Activated CD8-positive, alpha-beta memory T cell treated with anti-CD3 and anti-CD28 coated beads, Interleukin-2, amount 50 U/mL, for 48 hours (primary cell): ENCODE measurements at places on chromosomes 1 and 21.

GRCh38 chr1:242432491-242433095 lies 91.9 kb downstream of the PLD5 start:
- DNase-seq: no peak

- no peak for DNase-seq
Measured at GRCh38 chr1:106396020-106396419, 660.5 kb upstream of the PRMT6 start.

DNA sequence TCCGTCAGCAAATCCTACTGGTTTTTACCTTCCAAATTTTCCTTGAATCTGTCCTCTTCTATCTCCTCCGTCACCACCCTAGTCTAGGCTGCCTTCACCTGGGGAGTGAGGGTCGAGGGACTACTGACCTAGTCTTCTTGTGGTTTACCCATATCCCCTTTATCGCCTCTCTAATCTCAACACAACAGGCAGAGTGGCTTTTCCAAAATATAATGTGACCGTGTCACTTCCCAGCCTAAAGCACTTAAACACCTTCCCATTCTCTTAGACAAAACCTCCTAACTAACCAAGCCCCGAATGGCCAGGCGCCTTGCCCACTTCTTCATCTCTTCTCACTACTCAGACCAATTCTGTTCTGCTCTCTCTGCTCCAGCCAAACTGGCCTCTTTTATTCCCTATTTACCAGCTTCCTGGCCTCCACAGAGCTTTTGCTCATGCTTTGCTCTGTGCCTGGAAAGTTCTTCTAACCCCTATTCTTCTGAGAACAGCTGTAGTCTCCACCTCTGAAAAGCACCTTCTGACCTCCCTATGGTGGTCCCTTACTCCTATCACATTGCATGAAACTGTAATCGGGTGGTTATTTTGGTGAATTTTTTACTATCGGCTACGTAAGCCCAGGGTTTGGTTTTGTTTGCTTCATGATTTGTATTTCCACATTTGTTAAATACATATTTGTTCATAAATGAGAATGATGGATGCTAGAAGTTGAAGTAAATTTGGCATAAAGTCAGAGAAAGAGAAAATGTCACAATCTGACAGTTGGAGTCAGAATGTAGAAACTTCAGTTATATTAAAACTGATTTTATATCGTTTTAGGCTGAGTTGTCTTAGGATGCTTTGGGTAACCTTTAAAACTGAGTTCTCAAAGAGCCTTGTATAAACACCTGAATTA lies 1.2 kb upstream of the NBPF1 start:
- DNase-seq: peak; percentile 61

GRCh38 chr1:6969762-6970161 lies 184.5 kb downstream of the CAMTA1 start:
- DNase-seq: no peak

DNA sequence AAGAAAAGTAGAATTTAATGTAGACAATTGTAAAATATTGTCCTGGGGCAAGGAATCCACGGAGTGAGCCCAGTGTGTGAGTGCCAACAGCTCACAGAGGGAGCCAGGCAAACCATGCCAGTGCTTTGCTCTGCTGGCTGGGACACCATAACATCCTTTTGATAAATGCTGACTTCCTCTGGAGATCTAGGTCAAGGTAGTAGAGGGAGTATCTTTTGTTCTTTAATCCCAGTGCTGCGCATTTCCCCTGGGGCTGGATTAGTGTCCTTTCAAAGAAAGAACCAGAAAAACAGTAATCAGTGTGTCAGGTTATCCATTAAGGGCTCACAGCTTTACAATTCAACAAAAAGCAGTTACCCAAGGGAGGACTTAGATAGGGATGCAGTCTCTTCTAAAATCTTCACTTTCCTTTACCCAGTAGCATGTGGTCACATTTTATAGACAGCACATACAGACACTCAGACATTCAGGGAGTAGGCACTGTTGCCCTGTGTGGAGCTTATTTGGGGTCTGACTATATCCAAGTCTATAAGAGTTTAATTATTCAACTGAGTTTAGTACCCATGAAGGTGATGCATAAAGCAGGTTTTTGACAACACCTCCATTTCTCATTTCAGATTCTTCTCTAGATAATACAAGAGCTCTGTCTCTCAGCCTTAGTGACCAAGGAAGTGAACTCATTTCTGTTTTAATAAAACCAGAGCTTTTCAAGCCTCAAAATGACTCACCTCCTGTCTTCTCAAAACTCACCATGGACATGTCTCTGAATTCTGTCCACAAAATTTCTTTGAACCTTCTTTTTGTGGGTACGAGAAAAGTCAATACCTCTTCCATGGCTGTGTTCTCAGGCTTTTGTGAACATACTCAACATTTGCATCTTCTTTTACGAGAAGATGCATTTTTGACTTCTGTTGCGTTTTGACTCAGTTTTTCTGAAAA lies 215.3 kb downstream of the BRINP2 start:
- DNase-seq: no peak

DNA sequence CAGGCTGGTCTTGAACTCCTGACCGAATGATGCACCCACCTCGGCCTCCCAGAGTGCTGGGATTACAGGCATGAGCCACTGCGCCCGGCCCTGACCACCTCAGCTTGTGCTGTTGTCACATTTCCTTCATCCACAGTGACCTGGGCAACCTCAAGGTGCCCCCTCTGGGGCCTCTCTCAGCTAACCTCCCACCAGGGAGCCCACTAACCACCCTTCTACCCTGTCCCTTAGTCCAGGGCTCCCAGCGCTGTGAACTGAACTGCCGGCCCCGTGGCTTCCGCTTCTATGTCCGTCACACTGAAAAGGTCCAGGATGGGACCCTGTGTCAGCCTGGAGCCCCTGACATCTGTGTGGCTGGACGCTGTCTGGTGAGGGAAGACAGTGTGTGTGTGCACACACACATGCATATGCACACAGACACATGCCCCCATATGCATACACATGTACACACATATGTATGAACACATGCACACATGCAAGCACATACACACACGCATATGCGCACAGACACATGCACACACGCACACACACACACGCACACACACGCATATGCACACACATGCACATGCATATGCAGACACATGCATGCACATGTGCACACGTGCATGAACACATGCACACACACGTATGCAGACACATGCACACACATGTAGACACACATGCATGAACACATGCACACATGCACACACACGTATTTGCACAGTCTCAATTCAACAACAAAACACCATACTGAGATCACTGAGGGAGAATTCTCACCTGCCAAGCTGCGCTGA lies 6.2 kb downstream of the ADAMTSL4 start:
- no peak for DNase-seq

DNA sequence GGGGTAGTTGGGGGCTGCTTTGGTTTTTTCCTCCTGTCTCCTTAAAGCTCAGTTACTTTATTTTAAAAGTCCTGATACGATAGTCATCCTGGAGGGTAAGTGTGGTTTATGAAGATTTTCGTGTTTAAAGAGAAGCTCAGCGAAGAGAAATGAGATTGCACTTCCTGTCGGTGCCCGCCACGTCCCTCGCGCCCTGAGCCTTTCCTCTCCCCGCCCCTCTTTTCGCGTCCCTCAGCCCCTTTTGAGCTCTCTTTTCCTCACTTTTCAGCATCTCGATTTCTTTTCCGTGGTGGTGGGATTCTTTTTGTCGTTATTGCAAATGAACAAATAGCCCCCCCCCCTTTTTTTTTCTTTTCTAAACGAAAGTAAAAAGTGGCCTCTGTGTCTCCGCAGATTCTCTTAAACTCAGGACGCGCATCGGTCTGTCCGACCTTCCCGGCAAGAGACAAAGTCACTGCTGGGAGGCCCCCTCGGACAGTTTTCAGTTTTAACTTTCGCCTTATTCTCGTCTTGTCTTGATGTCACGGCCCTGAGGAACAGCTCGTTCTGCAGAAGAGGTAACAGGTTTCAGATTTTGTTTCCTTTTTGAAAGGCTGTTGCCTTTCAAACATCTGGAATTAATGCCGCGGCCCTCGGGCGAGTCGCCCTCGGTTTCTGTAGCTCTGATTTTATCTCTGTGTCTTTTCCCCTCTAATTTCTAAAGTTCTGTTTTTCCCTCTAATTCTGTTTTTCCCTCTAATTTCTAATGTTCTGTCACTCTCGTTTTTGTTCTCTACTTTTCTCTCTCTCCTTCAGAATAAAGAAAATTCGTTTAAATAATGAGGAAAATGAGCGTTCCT lies 1.0 kb upstream of the DMRTA2 start:
- no peak for DNase-seq

- no peak for DNase-seq
Measured at GRCh38 chr21:24899138-24899537, 708.1 kb downstream of the MRPL39 start.

GRCh38 chr1:216665856-216666255 lies 57.4 kb downstream of the ESRRG start:
- DNase-seq: no peak

GRCh38 chr1:241782396-241782795 lies 65.6 kb upstream of the EXO1 start:
- no peak for DNase-seq

DNA sequence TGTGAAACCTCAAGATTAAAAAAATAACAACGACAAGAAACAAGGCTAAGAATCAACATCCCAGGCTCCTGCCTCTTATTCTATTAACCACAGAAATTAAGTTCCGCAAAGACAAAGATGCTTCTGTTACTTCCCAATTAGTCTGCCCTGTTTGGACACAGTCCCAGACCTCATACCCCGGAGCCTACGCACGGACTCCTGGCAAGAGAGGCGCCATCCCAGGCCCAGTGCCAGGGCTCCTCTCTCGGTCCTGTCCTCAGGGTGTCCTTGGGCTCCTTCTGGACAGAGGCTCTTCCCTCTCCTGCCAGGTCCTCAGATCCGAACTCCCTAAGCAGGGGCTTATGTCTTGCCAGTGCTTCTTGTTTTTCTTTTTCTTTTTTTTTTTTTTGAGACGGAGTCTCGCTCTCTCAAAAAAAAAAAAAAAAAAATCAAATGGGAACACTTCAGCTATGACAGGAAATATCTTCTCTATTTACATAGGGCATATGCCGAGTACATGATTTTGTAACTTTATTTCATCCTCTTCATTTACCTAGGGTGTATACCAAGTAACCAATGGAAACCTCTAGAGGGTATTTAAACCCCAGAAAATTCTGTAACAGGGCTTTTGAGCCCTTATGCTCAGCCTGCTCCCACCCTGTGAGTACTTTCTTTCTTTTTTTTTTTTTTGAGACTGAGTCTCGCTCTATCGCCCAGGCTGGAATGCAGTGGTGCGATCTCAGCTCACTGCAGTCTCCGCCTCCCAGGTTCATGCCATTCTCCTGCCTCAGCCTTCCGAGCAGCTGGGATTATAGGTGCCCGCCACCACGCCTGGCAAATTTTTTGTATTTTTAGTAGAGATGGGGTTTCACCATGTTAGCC lies 11.7 kb upstream of the ENO1 start:
- no peak for DNase-seq

- DNase-seq: no peak
Measured at GRCh38 chr1:217847643-217848042, 216.5 kb downstream of the SPATA17 start.

GRCh38 chr1:216682752-216683151 lies 40.5 kb downstream of the ESRRG start:
- no peak for DNase-seq

- DNase-seq: no peak
Measured at GRCh38 chr1:18325136-18325535, 155.6 kb upstream of the KLHDC7A start.

- DNase-seq: no peak
Measured at GRCh38 chr21:26815197-26815596, 30.0 kb downstream of the ADAMTS1 start.

- no peak for DNase-seq
Measured at GRCh38 chr1:212525479-212526110, 83.0 kb upstream of the ATF3 start.

- peak; percentile 53 for DNase-seq
Measured at GRCh38 chr1:25641931-25642573, 25.5 kb downstream of the MAN1C1 start.

DNA sequence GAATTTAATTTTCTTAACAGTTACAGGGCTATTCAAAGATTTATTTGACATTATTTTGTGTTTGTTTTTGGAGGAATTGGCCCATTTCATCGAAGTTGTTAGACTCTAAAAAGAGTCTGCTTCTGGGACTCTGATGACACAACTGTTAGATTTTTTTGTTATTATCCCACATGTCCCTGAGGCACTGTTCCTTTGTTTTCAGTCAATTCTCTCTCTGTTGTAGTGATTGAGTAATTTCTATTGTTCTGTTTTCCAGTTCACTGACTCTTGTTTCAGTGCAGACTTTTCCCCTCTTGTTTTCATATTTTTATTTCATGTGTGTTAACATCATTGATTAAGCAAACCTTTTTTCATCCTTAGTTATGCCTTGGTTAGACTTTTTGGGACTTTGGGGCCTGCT lies 325.0 kb downstream of the ZNF326 start:
- no peak for DNase-seq

- DNase-seq: no peak
Measured at GRCh38 chr1:24955161-24955560, 25.1 kb upstream of the RUNX3 start.
